ENCODE measurements at places on chromosomes 16 and 17.

- DNase-seq: no peak
These were observed 6.3 kb downstream of the ALDH3A2 start for GRCh38 chr17:19654896-19655295.

DNA sequence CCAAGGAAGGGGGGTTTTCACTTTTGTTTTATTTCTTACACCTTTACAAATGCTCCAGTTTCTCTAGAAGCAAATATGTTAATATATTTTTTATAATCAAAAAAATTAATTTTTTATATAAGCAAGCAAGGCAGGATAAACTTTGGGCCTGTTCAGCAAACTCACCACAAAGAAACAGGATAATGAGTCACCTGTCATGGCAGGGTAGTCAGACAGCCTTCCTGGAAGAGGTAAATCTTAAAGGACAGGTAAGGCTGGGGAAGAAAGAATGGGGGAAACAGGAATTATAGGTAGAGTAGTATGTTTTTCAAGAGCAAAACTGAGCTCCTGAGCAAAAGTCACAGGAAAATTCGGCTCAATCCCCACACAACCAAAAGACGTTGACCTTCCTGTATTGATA lies 186.3 kb upstream of the SOX9 start:
- no peak for DNase-seq

DNA sequence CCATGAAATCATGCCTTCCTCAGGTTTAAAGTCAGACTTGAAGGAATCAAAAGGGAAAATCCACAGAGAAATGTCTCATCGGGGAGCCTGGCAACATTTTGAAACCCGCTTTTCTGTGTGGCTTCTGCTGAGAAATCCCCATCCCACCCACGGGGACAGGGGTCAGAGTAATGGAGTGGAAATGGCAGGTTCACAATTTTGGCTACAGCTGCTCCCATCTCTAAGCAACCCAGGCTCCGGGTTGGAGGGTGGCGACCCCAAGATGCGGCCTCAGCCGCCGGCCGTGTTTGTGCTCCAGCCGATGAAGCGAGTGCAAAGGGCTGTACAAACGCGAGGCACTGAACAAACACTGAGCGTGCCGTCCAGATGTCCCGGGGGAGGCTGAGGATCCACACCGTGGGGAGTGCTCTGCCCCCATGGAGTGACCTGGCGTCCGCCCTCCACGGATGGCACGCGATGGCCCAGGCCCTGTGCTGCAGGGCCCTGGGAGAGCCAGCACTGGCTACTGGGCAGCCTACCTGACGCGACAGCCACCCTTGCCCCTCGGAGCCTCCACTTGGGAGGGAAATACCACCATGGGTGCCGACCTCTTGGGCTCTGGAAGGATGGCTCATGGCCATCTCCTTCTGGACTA lies 22.2 kb downstream of the SLC43A2 start:
- DNase-seq: no peak

DNA sequence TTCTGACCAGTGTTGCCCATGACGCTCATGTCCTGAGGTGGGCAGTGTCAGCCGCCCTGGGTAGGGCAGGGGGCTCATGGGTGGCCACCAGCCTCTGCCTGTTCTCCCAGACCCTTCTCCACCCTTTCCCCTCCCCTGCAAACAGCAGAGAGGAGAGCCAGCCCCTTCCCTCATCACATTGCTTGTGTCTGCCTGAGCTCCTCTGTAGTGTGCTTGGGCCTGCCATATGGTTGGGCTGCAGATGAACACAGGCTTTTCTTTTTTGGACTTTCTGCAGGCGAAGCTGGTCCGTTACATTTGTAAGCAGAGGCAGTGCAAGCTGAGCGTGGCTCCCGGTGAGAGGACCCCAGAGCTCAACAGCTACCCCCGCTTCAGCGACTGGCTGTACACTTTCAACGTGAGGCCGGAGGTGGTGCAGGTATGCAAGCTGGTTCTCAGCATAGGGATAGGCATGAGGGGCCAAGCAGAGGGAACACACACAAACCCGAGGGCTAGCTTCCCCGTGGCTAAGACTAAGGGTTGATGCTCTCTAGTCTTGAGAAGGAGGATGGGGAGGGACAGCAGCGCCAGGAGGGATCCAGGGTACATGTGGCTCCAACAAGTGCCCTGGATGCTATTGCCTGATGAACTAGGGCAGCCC lies 80.6 kb upstream of the LGALS9 start:
- no peak for DNase-seq

DNA sequence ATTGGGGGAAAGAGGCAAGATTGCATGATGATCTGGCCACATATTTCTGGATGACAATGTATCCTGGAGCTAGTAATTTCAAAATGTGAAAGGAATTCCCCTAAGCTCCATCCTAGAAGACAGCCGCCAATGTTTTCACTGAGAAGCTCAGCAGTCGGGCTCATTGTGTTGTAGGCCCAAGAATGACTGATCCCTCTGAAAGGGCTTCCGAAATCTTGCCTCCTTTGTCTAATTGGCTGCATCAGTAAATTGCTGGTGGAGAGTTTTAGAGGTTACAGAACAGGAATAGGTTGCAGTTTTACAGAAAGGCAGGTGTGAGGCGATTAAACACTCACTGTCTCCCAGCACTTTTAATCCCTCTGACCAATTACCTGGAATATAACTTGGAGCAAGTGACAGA lies 464.1 kb upstream of the SALL1 start:
- no peak for DNase-seq
